ENCODE measurements at places on chromosomes 13 and 19.
A peak's percentile ranks its signal among the peaks of the same experiment; 100 is the strongest.

DNA sequence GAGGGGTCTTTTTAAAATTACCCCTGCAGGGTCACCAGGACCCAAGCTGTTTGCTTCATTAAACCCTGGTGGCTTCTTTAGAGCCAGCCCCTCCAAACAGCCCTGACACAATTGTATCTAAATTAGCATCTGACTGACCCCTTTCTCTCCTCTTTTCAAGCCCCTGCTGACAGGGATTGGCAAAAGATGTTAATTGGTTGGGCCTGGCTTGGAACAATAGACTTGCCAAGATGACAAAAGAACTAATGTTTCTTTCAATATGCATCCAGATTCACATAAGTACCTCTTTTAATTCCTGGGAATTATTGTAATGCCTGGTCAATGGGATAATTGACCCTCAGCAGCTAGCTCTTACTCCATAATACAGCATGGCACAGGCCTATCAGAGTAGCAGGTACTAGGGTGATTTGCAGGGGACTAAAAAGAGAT lies 140.8 kb downstream of the SHISA2 start:
- no peak for DNase-seq

DNA sequence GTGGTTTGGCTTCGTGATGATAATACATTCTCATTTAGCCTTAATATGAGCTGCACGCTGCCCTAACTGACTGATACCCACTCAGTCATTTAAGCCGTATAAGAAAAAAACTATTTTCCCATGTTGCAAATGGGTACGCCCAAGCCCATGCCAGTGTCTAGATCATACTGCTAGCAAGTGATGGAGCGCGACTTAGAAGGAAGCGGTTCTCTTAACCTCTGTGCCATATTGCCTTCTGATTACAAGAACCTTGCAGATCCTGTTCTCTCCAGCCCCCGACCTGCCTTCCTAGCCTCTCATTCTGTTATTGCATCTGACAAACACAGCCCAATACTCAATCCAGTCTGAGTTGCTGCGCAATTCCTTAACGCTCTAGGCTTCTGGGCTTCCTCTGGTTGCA lies 603 bp downstream of the GPALPP1 start:
- DNase-seq: no peak

DNA sequence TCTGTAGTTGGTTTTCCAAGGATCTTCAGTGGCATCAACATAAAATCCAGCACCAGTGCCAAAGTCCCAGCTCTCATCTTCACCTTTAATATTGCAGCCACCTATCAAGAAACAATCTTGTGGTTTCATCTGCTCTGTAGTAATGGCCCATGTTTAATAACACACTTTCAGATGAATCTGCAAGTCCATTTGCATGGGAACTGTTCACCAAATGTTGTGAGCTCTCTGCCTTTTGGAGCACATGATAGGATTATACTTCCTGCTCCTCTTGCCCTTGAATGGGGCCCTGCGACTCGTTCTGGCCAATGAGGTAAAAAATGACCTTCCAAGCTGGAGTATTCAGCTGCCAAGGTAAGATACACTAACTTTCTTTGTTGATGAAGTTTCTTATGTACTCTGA lies 14.3 kb downstream of the ESD start:
- DNase-seq: no peak

GRCh38 chr19:44566984-44567383 lies 37.5 kb upstream of the CEACAM20 start:
- DNase-seq: no peak

DNA sequence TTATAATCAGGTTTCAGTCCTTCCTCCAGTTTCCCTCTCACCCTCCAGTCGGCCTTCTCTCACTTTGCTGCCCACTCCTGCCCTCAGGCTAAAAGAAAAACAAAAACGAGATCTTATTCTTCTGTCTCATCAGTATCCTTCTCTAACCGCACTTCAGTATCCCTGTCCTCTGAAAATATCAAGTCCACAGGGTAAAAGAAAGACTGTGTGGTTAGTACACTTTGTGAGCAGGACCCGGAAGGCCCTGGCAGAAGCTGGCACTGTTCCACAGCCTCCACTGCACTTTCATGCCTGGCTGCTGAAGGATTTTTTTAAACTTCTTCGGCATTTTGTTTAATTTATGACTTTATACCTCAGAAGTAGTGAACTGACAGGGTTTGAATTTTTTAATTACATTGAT lies 51.8 kb downstream of the TM9SF2 start:
- DNase-seq: no peak

DNA sequence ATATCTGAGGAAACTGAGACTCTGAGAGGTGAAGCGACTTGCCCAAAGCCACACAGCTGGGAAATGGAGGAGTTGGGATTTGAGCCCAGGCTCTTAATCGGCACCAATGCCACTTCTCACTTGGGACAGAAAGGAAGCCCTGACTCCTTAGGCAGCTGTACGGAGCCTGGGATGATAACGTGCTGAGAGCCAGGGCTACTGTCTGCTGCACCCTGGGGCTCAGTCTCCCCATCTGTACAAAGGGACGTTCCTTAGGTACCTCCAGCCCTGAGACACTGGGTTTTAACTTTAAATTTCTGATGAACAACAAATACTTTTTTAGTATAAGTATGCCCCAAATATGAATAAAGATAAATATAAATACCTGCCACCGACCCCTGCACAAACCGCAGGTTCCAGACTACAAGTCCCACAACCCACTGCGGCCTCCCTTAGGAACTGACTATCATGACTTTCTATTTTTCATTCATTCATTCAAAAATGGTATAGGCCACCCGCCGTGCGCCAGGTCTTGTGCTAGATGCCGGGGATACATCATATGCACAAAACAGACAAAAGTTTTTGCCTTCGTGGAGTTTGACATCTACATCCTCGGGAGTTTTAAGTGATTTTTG lies 776 bp upstream of the NCLN start:
- peak; percentile 46 for DNase-seq

GRCh38 chr13:44626176-44626575 lies 50.0 kb upstream of the TSC22D1 start:
- no peak for DNase-seq

DNA sequence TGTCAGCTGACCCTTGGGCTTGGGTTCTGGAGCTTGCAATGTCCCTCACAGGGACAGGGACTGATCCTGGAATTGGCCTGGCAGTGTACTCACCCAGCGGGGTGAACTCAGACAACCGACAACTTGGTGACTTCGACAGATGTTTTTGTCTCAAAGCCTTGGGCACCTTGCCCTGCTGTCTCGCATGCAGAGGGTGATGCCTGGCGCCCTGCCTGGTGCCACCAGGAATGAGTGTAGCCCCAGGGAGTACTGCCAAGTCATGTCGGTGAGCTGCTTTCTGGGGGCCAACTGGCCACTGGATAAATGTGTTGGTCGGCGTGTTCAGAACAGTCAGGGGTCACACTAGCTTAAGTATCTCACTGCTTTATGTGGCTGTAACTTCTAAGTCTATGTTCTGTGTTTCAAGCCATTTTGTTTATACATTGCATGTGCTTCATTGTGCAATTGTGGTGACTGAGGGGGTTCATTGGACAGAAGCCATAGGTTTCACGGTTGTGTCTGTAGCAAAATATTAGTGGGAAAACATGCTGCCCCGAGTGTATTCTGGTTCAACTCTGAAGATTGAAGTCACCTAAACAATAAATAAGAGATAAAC lies 96.3 kb upstream of the TNFSF11 start:
- no peak for DNase-seq

- DNase-seq: no peak
These were observed 811 bp downstream of the ARMC6 start for GRCh38 chr19:19034204-19034624.

DNA sequence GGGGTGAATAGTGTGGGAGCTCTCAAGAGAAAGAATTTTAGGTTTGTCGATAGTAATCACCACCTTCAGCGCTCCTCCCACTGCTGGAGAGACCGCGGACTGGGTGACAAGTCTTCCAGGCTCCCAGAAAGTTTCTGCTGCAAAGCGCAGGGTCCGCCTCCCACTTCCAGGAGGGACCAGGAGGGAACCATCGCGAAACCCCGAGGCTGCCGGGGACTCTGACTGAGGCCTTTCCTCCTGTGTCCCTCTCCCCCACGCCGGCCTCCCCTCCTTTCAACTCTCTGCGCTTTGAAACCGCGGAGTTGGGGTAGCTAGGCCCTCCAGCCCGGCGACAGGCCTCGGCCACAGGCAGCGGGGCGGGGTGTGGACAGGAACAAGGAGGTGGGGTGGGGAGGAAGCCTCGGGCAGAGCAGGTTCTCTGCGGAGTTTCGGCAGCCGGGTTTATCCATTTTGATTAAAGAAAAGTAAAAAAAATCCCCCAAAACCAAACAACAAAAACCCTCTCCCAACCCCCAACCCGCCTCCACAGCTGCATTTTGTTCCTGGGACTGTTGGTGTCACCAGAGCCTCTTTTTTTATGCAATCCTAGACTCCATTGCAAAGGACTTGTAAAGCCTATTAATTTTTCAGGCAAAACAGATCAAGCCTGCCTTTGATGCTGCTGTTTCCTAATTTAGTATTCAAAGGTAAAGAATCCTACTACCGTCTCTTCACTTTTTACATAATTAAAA lies 157.2 kb downstream of the TM9SF2 start:
- no peak for DNase-seq

DNA sequence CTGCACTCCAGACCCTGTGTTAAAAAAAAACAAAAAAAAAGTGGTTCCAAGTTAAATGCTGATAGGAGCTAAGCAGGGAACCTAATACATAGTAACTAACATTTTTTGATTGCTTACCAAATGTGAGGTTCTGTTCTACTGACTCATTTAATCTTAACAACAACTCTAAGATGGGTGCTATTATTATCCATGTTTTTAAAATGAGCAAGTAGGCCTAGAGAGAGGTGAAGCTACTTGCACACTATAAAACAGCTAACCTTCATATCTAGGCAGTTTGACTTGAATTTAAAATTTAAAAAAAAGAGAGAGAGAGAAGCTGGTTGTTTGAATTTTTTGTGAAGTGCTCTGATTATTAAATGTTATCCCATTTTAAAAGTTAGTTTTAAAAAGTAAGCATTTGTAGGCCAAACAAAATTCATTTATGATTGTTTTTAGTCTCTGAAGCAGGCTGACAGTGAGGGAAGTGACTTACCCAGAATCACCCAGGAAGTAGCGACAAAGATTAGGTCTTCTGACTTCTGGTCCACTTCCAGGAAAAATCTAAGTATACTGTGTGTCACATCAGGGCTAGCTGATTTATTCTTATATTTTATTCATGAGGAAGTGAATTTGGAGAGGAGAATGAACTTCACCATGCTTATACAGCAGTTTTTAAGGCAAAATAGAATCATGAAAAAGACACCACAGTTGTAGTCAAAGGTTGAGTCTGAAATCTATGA lies 2.4 kb downstream of the SIGLECL1 start:
- DNase-seq: no peak

- DNase-seq: no peak
These were observed 26.5 kb downstream of the SH3GL1 start for GRCh38 chr19:4373601-4374497.

- DNase-seq: no peak
These were observed 1587.1 kb downstream of the PCDH9 start for GRCh38 chr13:65642996-65643395.

DNA sequence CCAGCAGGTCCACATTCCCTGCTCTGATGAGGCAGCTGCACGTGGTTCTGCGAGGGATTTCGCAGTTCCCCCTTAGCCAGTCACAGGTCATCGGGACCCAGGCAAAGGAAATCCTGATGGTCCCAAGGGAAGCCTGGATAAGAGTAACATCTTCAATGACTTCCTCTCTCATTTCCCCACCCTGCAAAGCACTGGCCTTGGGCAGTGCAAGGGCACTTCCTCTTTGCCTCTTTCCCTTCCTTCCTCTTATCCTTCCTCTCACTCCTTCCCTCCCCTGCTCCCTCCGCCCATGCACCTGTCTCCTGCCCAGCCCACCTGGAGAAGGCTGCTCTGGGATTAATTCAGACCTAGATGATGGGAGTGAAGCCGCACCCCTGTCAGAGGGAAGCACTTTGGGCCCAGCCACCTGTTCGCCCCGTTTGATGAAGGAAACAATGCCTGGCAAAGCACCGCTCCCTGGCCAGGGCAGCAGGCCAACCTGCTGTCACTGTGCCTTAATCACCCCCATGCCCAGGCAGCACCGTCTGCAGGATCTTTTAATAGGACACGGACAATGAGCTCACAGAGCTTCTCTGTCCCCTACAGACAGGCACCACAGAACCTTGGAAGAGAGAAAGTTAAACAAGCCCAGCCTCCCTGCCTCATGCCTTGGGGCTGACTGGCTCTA lies 113.5 kb upstream of the PABPC3 start:
- no peak for DNase-seq

- no peak for DNase-seq
These were observed 50.0 kb upstream of the WDFY2 start for GRCh38 chr13:51534041-51534817.

GRCh38 chr19:41565379-41565720 lies 10.6 kb upstream of the CEACAM21 start:
- DNase-seq: no peak

DNA sequence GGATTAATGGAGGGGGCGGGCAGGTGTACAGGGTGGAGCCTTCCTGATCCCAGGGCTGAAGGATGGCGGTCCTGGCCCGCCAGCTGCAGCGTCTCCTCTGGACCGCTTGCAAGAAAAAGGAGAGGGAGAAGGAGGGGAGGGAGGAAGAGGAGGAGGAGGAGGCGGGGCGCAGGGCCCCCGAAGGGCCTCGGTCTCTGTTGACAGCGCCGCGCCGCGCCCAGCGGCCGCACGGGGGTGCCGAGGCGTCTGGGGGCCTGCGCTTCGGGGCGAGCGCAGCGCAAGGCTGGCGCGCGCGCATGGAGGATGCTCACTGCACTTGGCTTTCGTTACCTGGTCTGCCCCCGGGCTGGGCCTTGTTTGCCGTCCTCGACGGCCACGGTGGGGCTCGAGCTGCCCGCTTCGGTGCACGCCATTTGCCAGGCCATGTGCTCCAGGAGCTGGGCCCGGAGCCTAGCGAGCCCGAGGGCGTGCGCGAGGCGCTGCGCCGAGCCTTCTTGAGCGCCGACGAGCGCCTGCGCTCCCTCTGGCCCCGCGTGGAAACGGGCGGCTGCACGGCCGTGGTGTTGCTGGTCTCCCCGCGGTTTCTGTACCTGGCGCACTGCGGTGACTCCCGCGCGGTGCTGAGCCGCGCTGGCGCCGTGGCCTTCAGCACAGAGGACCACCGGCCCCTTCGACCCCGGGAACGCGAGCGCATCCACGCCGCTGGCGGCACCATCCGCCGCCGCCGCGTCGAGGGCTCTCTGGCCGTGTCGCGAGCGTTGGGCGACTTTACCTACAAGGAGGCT lies at the start of gene PPM1N:
Gene PPM1N, plus strand, starts transcription at position 33 of the 785 bp plus-strand sequence. Its CDS starts 30 bp downstream, at position 63.
- DNase-seq: no peak

Data from omental fat pad (tissue), 4 donors.